ENCODE measurements at places on chromosomes 5 and 9. TPM values are rescaled to one million over a fixed set of nuclear protein-coding genes. Genes with fewer than 3 reads are reported as not detected.

DNA sequence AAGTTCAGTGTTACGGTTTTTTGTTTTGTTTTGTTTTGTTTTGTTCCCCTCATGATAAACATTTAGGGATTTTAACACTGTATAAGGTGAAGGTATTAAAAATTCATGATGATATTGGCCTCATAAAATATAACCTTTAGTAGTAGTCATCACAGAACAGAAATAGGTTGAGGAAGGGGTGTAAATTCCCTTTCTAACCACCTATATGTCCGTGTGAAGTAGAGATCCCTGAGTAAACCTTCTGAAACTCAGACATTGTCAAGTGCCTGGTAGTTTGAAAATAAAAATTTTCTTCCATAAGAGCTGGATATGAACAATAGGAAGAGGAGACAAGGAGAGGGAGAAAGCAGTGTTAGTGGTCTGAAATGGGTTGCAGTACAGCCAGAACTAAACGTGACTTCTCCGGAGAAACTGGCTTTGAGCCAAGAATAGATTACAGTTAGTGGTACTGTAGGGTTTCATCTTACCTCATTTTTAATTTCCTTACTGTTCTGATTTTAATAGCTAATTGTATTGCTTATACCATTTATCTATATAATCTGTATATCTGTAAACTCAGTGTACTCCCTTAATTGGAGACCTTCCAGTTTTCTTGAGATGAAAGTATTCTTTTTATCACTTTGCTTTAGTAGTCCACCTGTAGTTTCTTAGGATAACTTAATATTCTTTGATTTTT is 18.3 kb downstream of the UGCG start:
- no peak for DNase-seq

DNA sequence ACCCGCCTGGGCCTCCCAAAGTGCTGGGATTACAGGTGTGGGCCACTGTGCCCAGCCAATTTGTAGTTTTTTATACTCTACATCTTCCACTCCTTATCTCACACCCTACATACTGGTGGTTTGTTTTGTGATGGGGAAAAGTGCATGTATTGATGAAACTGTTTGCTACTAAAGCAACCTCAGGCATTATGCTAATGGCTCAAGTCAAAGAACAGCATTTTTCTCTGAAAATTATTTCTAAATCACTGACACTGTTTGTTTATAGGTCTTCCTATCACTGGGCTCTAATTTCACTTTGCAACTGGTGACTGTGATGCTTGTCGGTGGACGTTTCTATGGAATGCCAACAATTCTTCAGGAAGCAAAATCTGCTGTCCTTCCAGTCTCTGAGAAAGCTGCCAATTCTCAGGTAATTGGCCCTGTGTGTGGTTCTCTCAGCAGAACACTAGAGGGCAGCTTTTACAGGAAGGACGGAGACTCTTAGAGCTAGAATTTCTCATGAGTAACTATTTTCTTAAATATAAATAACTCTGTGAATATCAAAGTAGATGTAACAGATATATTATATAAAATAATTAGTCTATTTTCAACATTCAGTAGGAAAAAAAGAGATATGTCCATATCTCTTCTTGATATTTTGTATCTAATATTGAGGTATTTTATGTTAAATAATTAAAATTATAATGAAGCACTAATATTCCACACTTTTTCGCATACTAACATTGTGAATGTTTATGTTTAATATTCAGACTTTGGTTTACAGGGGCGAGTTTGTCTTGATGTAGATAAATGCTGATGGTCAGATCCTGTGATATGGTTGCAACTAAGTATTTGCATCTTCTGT is 244.1 kb downstream of the ADGRV1 start:
- DNase-seq = no peak

DNA sequence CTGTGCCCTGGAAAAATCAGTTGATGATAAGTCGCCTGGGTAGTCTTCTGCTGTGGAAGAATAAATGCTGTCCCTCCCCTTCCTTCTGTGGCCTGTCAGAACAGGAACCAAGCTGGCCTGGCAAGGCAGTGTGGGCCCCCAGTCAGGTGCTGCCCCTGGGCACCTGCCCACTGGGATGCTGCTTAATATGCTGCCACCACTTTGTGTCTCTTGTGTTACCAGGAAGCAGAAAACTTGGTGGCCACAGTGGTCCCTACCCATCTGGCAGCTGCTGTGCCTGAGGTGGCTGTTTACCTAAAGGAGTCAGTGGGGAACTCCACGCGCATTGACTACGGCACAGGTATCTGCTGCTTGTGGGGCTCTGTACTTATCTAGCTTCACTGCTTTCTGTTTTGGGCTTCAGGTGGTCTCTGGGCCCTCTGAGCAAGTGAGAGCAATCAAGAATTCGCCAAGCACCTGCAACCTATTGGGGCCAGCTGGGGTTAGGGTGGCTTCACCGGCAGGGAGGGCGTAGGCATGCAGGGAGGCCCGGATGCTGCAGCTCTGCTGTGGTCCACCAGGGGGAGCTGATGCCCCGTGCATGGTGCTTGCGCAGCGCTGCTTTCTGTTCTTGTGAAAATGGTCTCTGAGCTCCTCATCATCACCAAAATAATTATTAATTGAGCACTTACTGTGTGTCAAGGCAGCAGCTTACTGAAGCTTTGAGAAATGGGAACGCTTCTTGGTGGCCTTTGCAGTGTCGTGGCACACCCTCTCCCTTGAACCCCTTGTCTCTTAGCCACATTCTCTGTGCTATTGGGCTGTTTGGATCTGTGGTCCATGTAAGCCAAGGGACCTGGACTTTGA is 20.3 kb downstream of the PTPA start:
- no peak for DNase-seq

- no peak for DNase-seq
Measured at GRCh38 chr5:98111686-98112085, 661.8 kb upstream of the RGMB start.

GRCh38 chr9:133125941-133126696 is 5.1 kb upstream of the RALGDS start:
- no peak for DNase-seq

DNA sequence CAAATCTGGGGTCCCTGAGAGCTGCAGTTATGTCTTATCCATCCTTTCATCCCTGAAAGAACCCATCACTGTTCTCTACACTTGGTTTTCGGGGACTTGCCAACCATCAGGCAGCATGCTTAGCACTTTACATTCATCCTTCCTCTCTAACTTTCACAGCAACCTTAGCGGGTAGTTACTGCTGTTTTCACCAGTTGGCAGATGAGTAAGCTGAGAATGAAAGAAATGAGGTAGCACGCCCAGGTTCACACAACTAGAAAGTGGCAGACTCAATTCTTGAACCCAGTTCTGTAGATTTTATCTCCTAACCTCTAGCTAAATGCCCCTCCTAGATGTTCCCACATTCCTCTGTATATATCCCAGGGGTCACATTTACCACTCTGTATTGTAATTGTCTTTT is 342.0 kb upstream of the WWC1 start:
- no peak for DNase-seq

GRCh38 chr5:147044572-147045273 is 166.2 kb upstream of the PPP2R2B start:
- no peak for DNase-seq

- DNase-seq = no peak
Measured at GRCh38 chr5:60457233-60457632, 242.7 kb downstream of the DEPDC1B start.

DNA sequence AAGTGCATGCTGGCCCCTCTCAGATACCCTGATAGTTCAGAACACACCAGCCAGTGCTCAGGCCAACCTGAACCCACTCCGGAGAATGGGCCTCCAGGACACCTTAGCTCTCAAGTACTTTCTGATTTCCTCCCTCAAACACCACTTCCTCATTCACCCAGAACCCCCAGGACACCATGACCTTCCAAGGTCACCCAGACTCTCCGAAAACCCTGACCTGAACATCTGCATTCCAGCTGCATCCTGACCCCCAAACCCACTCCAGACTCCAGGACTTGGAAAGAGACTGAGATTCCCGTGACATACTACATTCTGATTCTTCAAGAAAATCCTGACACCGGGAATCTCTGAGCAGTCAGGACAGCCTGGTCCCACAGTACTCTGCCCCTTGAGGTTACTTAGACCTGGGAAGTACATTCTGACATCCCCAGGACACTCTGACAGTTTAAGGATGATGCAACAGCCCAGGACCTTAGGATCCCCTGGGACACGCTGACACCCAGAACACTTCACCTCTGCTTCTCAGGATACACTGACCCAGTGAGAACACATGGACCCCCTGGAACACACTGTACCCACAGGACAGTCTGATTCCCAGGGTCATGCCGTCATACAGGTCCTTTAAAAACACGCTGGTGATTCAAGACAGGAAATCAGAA is 747 bp upstream of the PROP1 start:
- no peak for DNase-seq

GRCh38 chr9:93088656-93089015 is 7.4 kb upstream of the CARD19 start:
- no peak for DNase-seq

DNA sequence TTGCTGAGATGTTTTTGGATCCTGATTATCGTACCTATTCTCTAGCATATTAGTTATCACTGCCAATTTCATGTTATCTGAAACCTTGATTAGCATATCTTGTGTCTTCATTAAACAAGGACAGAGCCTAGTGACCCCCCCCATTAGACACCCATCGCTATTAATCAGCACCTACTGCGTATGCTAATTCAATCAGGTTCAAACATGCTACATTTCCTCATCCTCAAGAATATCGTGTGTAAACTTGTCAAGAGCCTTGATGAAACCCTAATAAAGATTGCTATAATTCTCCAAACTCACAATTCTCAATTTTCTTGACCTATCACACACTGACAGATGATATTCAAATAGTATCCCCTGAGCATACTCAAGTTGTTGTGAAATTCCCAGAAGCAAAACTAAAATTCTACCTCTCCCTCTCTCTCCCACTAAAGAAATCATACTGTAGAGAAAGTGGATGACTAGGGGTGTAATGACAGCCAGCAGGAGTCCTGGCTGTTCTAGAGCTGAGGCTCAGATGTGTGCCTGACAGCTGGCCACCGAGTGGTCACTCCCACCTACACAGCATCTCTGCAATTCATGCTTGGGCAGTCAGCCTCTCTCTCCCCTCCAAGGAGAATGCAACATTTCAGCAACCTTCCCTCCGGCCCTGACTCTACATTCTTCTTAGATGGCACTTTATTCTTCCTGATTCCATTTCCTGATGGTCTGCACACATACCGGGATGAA is 9.2 kb upstream of the ZNF354A start:
- DNase-seq = no peak

- no peak for DNase-seq
Measured at GRCh38 chr9:95777136-95777535, 98.4 kb upstream of the ERCC6L2 start.

INSL4 gene
- not detected for total RNA-seq

ABLIM3 gene
- total RNA-seq = 4.3 TPM

SPINK7 gene
- not detected for total RNA-seq

RORB gene
- 0.34 TPM for total RNA-seq

PCAT7 gene
- 1.9 TPM for total RNA-seq

Measured in left colon (tissue), 2 donors.